ENCODE measurements at places on chromosomes 7 and 10.
A peak's percentile ranks its signal among the peaks of the same experiment; 100 is the strongest.

DNA sequence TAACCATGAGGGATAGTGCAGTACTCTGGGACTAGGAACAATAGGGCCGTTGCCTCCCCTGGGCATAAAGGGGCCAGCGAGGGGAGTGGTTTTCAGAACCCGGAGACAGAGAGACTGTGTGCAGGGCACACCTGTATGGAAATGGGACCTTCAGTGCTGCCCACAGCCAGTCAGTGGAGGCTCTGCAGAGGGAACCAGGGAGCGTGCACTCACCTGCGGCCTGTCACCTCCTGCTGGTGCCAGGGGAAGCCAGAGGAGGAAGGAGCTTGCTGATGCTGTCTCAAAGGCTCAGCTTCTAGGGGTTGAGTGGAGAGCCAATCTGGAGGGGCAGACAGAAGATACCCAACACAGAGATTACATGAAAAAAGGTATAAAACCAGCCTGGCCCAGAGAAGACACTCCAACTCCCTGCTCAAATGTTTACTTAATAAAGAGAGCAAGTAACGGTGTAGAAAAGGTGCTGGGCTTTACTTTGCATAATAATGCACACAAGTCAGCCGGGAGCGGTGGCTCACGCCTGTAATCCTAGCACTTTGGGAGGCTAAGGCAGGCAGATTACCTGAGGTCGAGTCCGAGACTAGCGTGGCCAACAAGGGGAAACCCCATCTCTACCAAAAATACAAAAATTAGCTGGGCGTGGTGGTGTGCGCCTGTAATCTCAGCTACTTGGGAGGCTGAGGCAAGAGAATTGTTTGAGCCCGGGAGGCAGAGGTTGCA lies 35.5 kb upstream of the WAPL start:
- DNase-seq: no peak

GRCh38 chr10:132443605-132443982 lies 46.6 kb downstream of the PWWP2B start:
- DNase-seq: peak; percentile 66

DNA sequence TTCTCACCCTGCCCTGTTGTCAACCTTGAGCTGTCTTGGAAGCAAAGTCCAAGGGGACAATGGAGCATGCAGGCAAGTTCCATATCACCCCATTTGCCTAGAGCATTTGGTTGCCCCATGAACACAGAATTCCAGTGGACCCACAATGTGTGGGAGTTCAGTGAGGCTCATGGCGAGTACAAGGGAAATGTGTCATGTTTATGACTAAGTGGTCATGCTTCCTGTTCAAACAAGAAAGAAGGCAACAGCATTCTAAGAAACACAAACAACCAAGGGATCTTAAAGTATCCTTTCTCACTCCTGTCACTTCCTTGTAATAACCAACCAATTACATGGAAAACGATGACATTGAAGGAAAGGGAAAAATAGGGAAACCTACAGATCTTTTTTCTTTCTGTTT lies 513.0 kb downstream of the INHBA start:
- DNase-seq: no peak

DNA sequence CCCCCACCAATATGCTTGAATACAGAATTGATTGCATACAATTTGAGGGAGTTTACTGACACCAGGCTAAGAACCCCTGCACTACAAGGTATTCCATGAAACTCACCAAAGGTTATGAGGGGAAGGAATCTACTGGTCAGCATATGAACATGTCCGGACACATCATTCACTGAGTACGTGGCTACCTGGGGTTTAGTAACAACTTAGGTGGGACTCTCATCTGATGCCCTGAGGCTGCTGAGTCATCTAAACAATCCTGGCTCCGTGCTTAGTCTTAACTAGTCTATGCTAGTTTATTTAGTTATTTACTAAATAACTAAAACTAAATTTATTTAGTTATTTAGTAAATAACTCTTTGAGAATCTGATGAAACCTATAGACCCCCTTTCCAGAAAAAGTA lies 11.3 kb downstream of the PI4K2A start:
- DNase-seq: no peak

GRCh38 chr7:5230265-5231067 lies 40.4 kb downstream of the WIPI2 start:
- DNase-seq: no peak

- no peak for DNase-seq
These were observed 318.6 kb upstream of the KLF6 start for GRCh38 chr10:4103603-4104002.

DNA sequence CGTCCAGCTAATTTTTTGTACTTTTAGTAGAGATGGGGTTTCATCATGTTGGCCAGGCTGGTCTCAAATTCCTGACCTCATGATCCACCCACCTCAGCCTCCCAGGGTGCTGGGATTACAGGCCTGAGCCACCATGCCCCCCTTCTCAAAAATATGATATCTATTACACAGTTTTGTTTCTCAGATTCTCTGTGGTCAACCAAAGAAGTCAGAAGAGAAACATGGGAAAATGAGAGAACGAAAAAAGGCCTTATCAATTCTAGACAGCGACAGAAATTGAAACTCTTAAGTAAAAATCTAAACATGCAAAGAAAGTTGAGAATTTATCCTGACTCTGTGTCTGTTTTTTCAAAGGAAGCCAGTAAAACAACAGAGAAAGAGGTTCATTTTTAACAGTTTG lies 283.8 kb upstream of the PLXDC2 start:
- no peak for DNase-seq

- DNase-seq: no peak
These were observed 3.4 kb upstream of the MYL7 start for GRCh38 chr7:44144426-44144967.

- DNase-seq: no peak
These were observed 89.3 kb downstream of the LYZL2 start for GRCh38 chr10:30540276-30540675.

GRCh38 chr10:90430186-90430585 lies 427.7 kb downstream of the HTR7 start:
- no peak for DNase-seq

DNA sequence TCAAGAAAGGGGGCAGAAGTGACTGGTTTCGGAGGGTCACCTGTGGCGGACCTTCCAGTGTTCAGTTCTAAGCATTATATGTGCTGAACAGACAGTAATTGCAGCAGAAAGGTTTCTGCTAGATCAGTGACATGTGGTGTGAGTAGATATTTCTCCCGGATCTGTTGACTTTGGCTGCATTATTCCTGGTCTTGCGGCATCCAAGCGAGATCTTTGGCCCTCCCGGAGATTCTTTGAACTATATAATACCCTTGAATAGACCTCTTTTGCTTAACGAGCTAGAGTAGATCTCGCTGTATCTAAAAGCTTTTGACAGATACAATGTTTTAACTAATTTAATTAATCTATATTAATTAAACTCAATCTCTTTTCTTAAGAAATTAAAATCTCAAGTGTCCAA lies 99.8 kb downstream of the PTN start:
- no peak for DNase-seq

DNA sequence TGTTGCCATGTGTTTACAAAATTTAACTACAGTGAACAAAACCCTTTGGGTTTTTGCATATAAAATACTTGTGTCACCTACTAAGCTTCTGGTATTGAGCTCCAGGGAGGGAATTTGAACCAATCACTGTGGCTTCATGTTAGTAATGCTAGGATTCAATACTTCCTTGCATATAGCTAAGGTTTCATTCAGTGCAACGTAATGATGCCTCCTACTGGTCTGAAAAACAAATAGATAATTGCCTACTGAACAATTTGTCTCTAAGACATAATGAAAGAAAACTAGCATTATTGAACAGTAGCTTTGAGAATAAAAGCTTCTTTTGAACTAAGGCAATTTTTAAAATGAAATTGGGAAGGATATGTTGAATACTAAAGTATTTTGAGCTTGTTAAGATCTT lies 244.4 kb downstream of the ZWINT start:
- no peak for DNase-seq

DNA sequence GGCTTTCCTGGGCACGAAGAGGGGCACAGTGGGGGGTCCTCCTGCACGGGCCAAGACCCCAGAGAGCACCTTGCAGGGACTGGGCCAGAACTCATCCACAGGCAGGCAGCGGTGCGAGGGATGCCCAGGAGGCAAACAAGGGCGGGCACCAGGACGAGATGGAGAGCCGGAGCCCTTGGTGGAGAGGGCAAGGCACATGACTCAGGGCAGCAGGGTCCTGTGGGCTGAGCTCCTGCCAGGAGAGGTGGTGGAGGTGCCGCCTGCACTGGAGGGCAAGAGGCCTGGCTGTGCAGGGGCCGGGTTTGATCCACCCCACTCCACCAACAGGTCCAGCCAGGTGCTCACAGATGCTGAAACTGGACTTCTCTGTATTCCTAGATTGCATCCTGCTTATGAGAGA lies 170.9 kb downstream of the TCERG1L start:
- DNase-seq: no peak
